PC-3 (cell line): ENCODE measurements at places on chromosomes 16 and 17. TPM values are rescaled to one million over a fixed set of nuclear protein-coding genes. Genes with fewer than 3 reads are reported as not detected.

- H3K36me3 ChIP-seq, result no peaks in the 10 kb centered on the region
- no peak overlapping the region for H3K4me3 ChIP-seq
- no peak overlapping the region for H3K27ac ChIP-seq
- no peaks in the 10 kb centered on the region for H3K4me1 ChIP-seq
- DNase-seq, result no peak
Measured at GRCh38 chr17:16886655-16887322, 85.1 kb downstream of the TNFRSF13B start.

- H3K27me3 ChIP-seq, result no peaks in the 10 kb centered on the region
- no peak overlapping the region for H3K27ac ChIP-seq
- H3K4me1 ChIP-seq, result peaks cover 11% of the 10 kb centered on the region
- peak; percentile 31 for DNase-seq
- no peaks in the 10 kb centered on the region for H3K36me3 ChIP-seq
Measured at GRCh38 chr17:68205808-68206720, 41.8 kb upstream of the AMZ2 start.

The MT4 gene
- total RNA-seq, result not detected in 2 replicates

The KANSL1 gene
- total RNA-seq, result 47.6 and 63.2 TPM in 2 replicates

GRCh38 chr17:12963505-12963904 lies 54.3 kb downstream of the ELAC2 start:
- no peak overlapping the region for H3K27ac ChIP-seq
- H3K27me3 ChIP-seq, result peaks cover 32% of the 10 kb centered on the region
- H3K4me3 ChIP-seq, result no peak overlapping the region
- no peak for DNase-seq
- H3K4me1 ChIP-seq, result no peaks in the 10 kb centered on the region

GRCh38 chr17:29567554-29568330 lies 759 bp upstream of the TP53I13 start:
- H3K27ac ChIP-seq, result peak overlapping the region; percentile 19; the same call in 1 of the 2 replicates
- peaks cover 7% of the 10 kb centered on the region; the same call in 1 of the 2 replicates for H3K4me1 ChIP-seq
